ENCODE measurements at places on chromosomes 2 and 18.

GRCh38 chr2:231360881-231361371, 34.6 kb upstream of the B3GNT7 start:
- peak; percentile 23 for DNase-seq

DNA sequence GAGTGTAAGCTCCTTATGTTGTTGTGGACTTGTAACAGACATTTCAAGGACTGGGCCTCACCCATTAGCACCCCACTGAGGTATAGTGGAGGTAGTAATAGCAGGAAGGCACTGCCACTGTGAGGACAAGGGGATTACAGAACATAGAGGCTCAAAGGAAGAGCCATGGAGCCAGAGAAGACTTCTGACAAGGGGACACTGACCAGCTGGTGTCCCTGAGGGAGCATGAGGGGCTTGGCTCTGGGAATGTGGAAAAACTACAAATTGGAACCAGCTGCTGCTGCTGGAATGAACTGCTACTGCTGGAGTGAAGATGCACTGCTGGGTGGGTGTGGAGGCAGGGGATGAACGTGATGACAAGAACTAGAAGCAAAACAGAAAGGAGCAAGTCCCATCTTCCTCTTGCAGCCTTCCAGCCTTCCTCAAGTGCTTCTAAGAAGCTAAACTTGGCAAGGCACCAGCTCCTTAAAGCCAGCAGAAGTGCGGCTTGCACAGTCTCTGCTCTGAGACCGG, 167.3 kb upstream of the NOSTRIN start:
- DNase-seq, result peak; percentile 56

DNA sequence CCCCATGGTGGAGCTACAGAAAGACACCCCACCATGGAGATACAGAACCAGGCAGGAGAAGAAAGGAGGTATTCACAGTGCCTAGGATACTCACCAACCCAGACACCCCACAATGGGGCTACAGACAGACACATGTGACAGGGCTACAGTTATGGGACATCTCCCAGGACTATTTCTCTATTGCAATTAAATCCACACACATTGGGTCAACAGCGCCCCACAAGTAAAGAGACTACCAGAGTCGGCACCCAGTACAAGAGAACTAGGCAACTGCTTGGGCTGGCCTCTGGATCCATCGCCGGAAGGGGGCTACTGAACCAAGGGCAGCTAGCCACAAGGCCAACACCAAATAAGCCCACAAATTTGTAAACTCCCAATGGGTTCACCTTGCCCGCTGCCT, 310.1 kb upstream of the NCKAP5 start:
- DNase-seq, result no peak

- DNase-seq, result no peak
Observed at GRCh38 chr2:45269149-45269793, 260.0 kb upstream of the SIX2 start.

- DNase-seq, result no peak
Observed at GRCh38 chr2:234038076-234038802, 12.3 kb upstream of the SPP2 start.

GRCh38 chr2:234427081-234428061, 69.5 kb downstream of the ARL4C start:
- DNase-seq, result no peak

- DNase-seq, result no peak
Observed at GRCh38 chr2:50649626-50650402, 382.1 kb downstream of the NRXN1 start.

GRCh38 chr18:6793455-6793854, 63.9 kb downstream of the ARHGAP28 start:
- DNase-seq, result no peak

GRCh38 chr2:149703281-149703680, 115.7 kb upstream of the MMADHC start:
- DNase-seq, result no peak

DNA sequence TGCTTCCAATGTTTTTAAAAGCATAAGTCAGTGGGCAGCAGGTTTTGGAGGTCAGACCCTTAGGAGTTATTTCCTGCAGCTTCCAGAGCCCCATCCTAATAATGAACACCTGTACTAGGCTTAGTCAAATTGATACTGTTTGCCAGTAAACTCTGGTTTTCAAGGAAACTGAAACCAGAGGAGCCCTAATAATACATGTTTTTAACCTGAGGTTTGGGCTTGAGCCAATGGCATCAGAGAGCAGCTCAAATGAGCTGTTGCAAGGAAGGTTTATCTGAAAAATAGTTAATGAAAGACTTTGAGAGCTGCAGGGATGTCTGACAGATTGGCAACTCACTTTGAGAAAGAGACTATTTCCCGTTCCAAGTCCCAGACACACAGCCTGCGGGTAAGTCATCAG, 54.6 kb downstream of the DCC start:
- DNase-seq, result no peak

DNA sequence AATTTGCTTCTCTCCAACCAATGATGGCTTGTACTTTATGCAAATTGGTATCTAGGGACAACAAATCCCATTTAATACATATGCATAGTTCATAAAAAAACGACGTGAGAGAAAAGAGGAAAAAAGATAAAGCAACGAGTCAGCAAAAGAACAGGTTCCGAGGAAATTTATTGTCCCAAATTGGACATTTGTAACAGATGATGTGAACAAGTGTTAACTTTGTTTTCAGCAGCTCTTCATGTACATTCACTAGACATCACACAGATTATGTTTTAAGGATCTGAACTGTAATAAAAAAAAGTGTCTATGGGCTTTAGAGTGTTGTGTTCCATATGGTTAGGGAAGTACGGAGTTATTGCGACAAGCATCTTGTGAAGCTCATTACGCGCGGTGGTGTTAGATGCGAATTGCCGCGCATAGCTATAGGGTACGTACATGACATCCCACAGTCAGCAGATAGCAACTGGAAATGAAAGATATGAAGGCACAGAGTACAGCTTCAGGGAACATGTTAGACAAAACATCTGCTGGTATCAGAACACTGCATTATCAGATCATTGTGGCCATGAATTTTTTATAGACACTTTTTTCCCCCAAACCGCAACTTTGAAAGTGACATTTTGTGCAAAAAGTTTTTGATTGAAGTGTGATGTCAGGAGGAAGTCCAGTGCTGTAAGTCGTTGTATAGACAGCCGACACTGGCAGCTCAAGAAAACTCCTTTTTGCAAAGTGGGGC, 1073.1 kb upstream of the FANCL start:
- no peak for DNase-seq

- DNase-seq, result no peak
Observed at GRCh38 chr2:88212251-88212790, 42.2 kb downstream of the THNSL2 start.

DNA sequence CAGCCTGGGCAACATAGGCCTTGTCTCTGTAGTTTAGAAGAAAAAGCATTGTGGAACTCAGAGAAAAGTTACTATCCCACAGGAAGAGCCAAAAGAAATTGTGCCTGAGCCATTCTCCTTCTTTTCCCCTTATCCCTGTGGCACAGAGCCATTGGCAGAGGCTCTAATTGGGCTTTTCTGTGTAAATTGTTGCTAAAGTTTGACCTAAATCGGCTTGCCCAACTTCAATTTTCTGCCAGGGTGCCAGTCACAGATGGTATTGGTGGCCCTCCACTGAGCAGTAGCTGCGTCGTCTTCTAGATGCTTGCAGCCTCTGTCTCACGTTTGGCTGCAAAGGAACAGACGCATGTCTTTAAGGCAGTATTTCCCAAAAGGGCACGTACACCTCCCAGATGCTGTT, 30.3 kb downstream of the ZNF532 start:
- DNase-seq, result peak; percentile 66

DNA sequence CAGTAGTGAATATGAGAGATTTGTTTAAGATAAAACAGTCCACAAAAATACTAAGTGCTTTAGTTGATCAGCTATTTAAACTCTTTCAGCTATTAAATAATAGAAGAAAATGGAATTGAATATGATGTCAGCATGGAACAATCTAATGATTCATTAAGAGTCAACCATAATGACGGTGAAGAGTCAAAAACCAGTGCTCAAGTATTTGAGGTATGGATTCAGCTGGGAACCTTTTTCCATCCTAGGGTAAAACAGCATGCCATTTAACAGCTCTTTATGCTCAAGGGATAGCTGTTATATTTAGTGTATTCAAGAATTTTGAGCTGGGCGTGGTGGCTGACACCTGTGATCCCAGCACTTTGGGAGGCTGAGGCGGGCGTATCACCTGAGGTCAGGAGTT, 29.7 kb downstream of the CARF start:
- no peak for DNase-seq

- DNase-seq, result no peak
Observed at GRCh38 chr2:64225491-64225890, 81.3 kb upstream of the PELI1 start.

DNA sequence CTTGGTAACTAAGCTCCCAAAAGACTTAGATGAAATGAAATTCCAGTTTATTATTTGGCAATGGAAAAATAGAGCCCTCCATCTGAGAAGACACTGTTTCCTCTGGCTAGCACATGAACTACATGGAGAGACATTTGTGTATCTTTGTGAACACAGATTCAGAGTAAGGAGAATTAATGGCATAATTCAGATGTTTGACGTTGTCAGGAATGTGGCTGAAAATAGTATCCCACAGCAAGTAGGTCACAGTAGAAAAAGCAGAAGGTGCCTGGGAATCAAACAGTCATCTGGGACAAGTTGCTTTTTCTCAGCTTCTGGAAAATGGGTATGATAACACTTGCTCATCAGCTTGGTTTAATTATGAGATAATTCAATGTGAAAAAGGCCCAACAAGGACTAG, 288.6 kb downstream of the PTPRM start:
- DNase-seq, result no peak

GRCh38 chr18:13379062-13379865, 160.7 kb downstream of the LDLRAD4 start:
- DNase-seq, result no peak

DNA sequence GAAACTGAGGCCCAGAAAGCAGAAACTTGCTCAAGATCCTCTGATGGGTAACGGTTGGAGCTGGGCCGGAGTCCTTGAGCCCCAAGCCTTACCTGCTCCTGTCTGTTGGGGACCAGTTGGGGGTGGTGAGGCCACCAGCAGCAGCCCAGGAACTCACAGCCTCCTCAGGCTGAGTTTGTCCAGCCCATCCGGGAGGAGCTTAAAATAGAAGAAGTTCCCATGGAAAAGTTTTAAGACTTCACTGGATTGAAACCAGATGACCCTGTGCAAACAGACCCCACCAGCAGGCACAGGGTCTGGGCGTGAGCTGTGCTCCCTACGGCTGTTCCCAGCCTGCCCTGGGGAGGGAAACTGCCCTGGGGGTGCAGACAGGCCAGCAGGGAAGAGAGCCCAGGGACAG, 40.6 kb upstream of the FOSL2 start:
- no peak for DNase-seq

- DNase-seq, result no peak
Observed at GRCh38 chr2:2332381-2332780, 1.3 kb upstream of the MYT1L start.

DNA sequence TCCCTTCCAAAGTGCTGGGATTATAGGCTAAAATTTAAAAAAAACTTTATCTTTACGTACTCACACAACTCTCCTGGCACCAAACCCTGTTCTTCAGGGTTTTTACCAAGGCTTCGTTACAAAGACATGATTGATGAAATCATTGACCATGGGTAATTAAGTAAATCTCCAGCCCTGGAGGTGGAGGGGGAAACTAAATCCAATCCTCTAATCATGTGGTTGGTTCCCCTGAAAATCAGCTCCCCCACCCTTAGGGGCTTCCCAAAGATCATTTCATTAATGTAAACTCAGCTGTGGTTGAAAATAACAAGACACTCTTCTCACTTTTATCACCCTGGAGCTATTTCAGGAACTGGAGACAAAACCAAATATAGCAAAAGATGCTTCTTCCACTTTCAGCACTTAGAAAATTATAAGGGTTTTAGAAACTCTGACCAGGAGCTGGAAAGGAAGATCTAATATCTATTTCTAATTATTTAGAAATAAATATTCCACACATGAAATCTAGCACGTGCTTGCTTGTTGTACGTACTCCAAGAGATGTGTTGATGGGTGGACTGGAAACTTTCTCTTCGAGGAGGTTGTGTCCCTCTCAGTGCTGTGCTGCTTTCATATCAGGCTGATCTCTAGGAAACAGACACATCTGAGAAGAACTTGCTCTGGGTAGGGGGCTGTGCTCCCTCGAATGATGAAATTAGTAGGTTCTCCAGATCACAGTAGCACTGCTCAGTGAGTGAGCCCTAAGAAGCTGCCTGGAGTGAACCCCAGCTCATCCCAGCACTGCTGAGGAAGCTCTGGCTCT, 67.2 kb downstream of the SMAD4 start:
- DNase-seq, result no peak

DNA sequence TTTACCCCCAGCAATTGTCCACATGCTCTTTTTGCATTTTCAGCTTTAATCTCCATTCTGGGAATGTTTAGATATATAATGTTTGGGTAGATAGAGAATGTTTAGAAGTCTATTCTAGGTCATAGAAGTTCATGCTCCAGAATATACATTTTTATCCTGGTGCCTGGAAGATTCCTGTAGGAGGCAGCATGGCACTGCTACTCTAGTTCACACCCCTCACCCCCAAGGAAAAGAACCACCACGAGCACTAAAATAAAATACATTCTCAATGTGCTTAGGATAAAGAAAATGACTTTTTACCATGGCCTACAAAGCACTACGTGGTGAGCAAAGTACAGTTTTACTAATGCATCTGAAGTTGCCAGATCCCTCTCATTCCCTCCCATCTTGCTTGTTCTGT, 53.8 kb downstream of the MYO1B start:
- DNase-seq, result no peak

DNA sequence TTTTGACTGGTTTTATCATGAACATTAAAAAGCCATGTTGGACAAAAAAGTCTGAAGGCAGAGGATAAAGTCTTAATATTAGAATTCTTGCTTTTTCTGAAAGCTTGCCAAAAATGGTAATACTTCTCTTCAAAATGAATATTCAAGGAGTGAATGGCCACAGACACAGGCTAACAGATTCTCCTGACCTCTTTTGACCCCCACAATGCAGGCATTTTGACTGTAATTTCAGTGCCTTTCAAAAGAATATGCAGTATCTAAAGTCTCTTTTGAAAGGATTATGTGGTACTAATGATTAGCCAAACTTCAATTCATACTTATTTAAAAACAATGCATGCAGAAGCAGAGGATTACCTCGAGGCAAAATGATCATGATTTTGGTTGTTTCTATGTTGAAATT, 557.8 kb upstream of the GCFC2 start:
- no peak for DNase-seq
